Stimulated activated CD4-positive, alpha-beta T cell treated with anti-CD3 and anti-CD28 coated beads, Interleukin-15, amount 100 ng/mL, for 24 hours (primary cell): ENCODE measurements at places on chromosomes 13 and 19.

GRCh38 chr13:106488076-106488475 is 47.4 kb downstream of the EFNB2 start:
- no peak for DNase-seq

GRCh38 chr19:34645551-34645950 is 31.4 kb downstream of the SCGB2B2 start:
- DNase-seq = no peak

- DNase-seq = no peak
Measured at GRCh38 chr13:58919551-58919950, 1244.2 kb downstream of the DIAPH3 start.

DNA sequence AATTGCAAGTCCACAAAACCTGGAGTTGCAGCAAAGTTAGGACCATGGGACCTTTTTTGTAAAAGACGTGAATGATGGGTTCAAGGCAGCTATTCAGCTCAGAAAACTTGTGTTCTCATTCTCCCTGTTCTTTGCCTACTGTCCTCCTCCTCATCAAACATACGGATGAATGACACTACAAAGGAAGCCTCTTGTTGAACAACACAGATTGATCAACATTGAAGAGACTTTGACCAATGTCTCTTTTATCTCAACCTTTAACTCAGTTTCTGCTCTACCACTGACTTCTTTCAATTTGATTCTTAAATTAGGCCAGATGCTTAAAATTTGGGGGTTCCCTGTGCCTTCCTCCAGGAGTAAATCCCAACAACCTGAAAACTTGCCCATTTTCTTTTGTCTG is 27.9 kb upstream of the KLF12 start:
- no peak for DNase-seq

- peak; percentile 51 for DNase-seq
Measured at GRCh38 chr13:94710881-94711560, 1.3 kb downstream of the SOX21 start.

- no peak for DNase-seq
Measured at GRCh38 chr13:61756031-61756430, 340.4 kb upstream of the PCDH20 start.

- DNase-seq = no peak
Measured at GRCh38 chr19:55528030-55528803, 8.7 kb downstream of the SBK2 start.

DNA sequence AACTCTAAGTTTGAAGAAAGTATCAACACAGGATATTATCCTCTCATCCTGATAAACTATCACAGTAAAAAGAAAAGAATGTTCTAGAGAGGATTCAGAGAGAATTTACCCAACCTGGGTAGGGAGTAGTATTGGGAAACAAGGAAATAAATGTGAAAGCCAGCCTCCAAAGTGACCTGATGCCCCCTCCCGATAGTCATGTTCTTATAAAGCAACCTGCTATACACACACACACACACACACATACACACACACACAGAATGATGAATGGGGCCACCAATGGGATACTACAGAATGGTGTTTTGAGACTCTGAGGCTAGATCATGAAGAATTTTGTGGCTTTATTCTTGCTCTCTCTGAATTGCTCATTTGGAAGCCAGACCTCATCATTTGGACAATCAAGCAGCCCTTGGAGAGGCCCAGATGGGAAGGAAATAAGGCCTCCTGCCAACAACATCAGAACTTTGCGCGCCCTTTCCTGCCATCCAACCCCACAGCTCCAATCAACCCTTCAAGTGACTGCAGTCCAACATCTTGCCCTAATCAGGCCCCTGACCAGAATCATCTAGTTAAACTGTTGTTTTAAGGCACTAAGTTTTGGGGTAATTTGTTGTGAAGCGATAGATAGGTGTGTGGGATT is 807.9 kb upstream of the ARGLU1 start:
- no peak for DNase-seq

DNA sequence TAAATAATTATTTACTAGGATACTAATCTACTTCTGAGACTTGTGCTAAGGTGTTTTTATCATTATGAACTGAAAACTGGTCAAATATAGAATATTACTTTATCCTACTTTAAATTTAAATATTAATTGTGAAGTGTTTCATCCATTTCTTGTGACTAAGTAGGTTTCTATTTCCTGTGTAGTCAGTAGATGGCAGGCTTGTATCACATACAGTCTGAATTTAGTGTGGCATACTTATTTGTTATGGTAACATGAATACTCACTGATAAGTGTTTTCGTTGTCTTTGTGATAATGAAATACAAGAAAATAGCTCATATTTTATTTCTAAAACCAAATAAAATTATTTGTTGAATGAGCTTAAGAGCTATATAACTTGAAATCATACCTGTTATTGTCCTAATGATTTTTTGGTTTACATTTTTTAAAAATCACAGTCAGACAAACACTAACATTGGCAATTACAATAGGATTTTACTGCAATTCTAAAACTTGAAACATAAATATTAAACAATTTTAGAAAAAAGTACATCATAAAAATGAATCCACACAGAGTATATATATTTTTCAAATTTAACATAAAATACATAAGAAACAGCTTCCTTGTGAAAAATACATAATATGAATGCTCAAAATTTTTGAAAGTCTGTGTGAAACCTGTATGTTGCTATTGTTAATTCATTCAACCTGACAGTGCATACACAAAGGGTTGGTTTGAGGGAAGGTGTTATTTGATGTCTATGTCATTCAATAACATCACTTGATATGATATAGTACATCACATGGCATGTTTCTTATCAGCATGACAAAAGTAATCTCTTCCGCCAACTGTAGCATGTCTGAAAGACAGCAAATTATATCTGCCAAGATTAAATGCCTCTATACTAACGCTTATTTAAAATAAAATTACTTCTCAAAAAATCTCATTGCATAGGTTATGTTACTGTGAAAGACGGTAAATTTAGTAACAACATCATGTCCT is 904.8 kb upstream of the PCDH20 start:
- DNase-seq = no peak

DNA sequence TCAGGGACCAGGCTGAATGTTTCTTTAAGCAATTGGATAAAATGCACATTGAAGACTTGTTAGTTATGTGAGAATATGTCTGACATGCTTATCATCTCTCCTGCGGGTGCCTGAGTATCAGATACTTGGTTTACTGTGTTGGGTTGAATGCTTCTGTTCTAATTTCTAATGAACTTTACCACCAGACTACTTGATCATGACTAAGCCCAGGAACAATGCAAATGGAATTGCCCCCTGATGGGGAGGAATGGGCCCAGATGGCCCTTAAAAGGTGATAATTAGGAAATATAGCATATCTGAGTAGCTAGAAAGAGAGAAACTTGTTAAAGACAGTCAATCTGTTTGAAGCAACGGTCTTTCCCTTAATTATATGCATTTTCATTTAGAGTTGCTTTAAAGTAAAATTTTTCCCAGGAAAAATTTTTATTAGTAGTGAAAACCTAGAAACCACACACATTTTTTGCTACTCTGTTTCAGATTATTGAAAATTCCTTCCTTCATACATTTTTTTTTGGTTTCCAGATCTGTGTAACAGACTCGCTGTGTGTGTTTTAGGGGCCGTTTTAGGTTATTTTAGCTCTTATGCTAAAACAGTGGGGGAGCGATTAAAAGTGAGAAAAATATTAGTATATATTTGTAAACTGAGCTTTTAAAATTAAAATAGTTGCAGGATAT is 186.6 kb downstream of the TM9SF2 start:
- DNase-seq = no peak

- DNase-seq = peak; percentile 41
Measured at GRCh38 chr19:48480183-48480557, 11.0 kb downstream of the CYTH2 start.

GRCh38 chr19:35717665-35718344 is at the start of gene KMT2B:
KMT2B (plus strand) TSS chr19:35718003; CDS start chr19:35718019, 16 bp downstream.
- DNase-seq = no peak

- no peak for DNase-seq
Measured at GRCh38 chr19:34559045-34559444, 77.5 kb downstream of the WTIP start.

GRCh38 chr19:20278342-20278741 is 111.3 kb downstream of the ZNF486 start:
- no peak for DNase-seq

DNA sequence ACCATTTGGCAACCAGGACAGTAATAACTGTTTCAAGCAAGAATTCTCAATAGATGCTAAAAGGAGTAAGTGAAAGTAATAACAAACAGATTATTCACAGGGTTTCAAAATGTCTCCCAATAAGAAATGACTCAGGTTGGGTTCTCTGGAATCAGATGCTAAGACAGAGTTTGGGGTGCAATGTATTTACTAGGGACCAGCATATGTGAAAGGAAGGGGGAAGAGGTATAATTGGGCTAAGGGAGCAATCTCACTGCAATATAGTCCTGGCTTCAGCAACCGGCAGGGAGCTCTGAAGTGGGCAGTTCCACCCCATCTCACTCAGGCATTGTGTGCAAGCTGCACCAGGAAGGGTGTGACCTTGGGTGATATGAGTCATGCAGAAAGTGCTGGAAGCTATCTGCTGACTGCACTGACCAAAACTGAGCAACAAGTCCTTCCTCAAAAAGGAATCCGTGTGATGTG is 23.4 kb downstream of the ZDHHC20 start:
- peak; percentile 28 for DNase-seq

- DNase-seq = peak; percentile 15
Measured at GRCh38 chr13:78137404-78138142, 218.9 kb upstream of the EDNRB start.

GRCh38 chr19:15926484-15926883 is 7.8 kb downstream of the CYP4F11 start:
- no peak for DNase-seq

DNA sequence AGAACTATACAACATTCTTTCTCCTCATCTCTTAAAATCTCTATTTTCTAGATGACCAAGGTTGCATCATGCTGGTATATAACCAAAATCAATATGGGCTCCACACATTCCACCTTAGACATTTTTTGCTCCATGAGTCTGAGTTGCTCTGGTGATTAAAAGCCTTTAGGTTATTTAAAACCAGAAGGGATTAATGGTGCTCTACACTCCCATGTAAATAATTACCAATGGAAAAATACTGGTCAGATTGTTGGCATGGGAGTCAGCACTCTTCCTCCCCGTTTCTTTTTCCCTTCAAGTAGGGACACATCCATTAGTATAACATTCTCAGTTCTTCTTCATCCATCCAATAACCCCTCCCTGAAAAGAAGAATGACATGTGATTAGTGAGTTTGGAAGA is 747.7 kb downstream of the PCDH17 start:
- DNase-seq = no peak

GRCh38 chr19:49073514-49074378 is 1.2 kb upstream of the KCNA7 start:
- DNase-seq = peak; percentile 32

GRCh38 chr19:10288662-10289166 is 1.0 kb upstream of the ICAM5 start:
- peak; percentile 73 for DNase-seq

GRCh38 chr19:16562608-16563025 is 9.6 kb downstream of the SLC35E1 start:
- DNase-seq = no peak

- DNase-seq = no peak
Measured at GRCh38 chr13:84961023-84961422, 838.2 kb downstream of the SLITRK6 start.

DNA sequence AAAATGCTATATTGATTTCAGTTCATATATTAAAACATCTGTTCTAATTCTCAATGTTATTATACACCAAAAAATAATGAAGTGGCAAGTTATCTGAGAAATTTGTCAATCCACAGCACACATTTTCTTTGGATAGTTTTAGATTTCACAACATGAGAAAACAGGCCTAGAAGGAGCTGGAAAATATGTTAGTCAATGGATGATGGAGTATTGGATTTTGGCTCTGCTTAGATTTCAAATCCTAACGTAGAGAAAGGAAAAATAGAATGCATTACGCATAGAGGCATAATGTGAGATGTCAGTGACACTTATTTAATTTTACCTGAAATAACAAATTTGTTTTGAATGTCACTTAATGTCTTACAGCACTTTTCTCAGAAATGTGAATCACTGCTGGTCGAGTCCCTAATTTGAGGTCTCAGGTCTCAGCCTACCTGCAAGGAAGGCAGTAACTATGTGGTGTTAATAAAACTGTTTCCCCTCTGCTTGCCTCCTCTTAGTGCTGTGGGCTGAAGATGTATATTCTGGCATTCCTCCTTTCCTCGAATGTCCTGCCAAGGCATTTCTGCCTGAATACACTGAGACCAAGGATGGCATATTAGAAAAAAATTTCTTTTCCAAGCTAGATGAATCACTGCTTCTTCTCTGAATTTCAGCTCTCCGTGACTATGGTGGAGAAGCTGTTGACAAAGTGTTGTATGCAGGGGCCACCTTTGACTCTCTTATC is 232.4 kb downstream of the POSTN start:
- no peak for DNase-seq

GRCh38 chr19:13795595-13796300 is 505 bp downstream of the ZSWIM4 start:
- no peak for DNase-seq

DNA sequence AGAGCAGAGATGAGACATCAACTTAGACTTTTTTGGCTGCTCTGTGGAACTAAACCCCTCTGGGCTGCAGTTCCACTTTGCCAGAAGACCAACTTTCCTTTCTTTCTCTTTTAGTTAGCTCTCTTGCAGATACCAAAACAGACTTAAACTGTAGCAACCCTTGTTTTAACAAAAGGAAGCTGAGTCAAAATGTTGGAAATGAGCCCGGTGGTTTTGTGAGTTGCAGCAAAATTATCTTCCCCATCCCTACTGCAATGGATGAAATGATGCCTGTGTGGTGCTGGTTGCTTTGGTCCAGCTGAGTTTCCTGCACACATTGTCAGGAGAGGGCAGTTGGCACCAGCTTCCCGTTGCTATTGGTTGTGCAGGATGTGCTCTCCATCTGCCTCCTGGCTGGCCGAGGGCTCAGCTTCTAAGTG is 115.3 kb downstream of the LRCH1 start:
- peak; percentile 8 for DNase-seq

GRCh38 chr13:103451656-103452055 is 385.4 kb upstream of the SLC10A2 start:
- no peak for DNase-seq

- DNase-seq = no peak
Measured at GRCh38 chr13:103878891-103879605, 812.8 kb upstream of the SLC10A2 start.

DNA sequence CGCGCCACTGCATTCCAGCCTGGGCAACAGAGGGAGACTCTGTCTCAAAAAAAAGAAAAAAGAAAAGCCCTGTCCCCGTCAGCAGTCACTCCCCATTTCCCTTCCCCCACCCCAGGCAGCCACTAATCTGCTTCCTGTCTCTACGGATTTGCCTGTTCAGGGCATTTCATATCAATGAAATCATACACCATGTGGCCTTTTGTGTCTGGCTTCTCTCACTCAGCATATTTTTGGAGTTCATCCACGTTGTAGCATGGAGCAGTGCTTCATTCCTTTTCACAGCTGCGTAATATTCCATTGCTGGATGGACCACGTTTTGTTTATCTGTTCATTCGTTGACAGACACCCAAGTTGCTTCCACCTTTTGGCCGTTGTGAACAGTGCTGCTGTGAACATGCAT is 36.1 kb upstream of the KLF2 start:
- no peak for DNase-seq
